ENCODE measurements at places on chromosomes 7 and 10. TPM values are rescaled to one million over a fixed set of nuclear protein-coding genes. Genes with fewer than 3 reads are reported as not detected.

The EVX1 gene
- 0.25 TPM for total RNA-seq

The MALSU1 gene
- total RNA-seq = 105 TPM

The NPSR1 gene
- total RNA-seq = not detected

The ATRNL1 gene
- 1.3 TPM for total RNA-seq

The CPA2 gene
- total RNA-seq = 1.5 TPM

The TNRC18 gene
- 101 TPM for total RNA-seq

The PTPN20 gene
- not detected for total RNA-seq

The SPDYE5 gene
- total RNA-seq = not detected

The GPR22 gene
- total RNA-seq = not detected

The SLC25A13 gene
- 19.3 TPM for total RNA-seq

The KNDC1 gene
- total RNA-seq = 3.6 TPM

The CYP2C19 gene
- total RNA-seq = not detected

DNA sequence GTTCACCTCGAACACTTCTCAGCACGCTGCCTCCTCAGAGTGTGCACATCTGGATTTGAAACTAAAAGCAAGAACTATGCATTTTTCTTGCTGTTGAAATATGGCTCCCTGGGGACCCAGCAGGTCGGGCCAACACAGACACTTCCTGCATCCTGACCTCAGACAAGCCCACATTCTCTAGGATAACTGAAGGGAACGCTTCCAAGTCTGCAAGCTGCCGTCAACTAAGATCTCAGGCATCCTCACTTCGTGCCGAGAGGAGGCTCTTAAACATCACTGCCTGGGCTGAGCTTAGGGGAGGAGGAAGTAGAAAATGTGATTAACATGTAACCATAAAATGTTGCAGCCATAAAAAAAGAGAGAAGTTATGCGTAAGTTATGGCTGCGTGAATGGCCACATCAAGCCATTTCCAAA, 65.5 kb downstream of the PYROXD2 start:
- no peak for DNase-seq

DNA sequence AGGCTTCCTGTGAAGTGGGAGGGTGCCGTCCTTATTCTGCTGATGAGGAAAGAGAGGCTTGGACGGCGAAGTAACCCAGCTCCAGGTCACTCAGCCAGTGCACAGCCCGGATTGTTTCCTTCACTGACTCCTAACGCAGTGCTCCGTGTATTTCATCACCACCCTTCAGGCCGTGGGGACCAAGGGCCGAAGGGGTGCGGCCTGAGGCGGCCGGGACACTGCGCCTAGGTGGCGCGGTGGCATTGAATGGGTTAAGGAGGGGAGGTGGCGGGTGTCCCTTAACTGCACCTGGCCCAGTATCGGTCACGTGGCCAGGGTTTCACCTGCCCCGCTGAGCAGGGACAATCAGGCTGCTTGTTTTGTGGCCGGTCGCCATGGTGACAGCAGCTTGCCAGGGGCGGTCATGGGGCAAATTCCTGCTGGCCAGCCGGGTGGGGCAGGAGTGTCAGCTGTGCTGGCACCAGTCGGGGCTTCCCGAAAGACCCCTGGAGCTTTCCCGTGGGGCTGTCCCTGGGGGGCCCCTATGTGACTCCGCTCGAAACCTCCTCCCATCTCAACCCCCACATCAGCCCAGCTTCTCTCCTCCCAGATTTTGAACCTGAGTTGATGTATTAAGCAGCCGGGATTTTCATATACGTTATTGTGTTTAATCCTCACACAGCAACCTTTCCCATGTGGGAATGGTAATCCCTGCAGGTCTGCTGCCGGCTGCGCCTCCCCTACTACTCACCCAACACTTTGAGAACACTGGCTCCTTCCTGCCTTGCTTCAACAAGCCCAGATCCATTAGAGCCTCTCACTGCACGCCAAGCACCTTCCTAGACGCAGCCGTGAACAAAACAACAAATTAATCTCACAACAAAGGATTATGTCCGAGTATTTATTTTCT, 4.4 kb upstream of the ABHD11 start:
- peak; percentile 96 for DNase-seq

DNA sequence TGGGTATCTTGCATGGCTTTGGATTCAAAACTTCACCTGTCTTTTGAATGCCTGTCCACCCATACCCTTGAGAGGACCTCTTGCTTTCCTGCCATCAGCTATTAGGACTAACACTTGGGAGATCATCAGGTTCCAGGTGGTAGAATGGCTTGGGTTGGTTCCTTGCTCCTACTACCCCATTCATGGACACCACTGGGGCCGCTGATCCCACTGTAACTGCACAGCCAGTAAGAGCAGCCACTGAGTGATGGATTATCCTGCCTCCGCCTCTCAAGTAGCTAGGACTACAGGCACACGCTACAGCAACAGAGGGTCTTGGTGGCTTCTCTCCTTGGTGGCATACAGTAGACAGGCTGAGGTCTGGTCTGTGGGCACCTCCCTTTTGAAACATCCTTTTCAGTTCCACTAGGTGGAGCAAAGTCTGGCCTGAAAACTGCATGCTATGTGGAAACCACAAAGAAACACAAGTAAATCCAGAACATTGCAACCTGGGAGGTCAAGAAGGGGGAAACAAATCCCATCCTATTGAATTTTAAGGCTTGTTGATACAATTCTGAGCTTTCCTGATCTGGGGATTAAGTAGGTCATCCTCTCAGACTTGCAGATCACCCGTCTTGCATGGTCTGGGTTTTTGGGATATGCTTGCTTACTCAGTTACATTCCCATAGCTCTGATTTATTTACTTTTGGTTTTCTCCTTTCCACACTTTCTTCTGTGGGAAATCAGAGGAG, 9.4 kb downstream of the WBP1L start:
- no peak for DNase-seq

GRCh38 chr10:63133821-63134557, 861 bp downstream of the NRBF2 start:
- no peak for DNase-seq

DNA sequence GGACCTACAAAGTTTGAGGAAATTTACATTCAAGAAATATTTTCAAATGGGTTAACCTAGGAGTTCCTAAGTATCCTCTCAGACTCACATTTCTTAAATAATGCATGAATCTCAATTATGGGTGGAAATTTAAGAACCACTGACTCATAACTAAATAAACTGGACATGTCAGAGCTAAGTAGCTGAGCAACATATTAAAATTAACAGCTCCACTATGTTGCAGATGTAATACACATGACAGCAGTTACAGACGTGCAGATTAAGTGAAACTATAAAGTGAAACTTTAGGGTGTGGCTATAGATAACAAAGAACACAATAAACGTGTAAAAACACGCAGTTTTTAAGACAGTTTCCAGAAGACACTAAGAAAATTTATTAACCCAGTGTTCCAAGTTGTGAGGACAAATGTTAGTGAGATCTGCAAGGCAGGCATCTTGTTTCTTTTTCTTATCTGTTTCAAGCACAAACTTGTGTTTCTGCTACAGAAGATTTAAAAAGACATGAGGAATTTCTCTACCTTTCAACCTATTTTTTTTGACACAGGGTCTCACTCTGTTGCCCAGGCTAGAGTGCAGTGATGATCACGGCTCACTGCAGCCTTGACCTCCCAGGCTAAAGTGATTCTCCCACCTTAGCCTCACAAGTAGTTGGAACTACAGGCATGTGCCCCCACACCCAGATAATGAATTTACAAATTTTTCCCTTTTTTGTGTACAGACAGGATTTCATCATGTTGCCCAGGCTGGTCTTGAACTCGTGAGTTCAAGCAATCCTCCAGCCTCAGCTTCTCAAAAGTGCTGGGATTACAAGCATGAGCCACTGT, 25.3 kb downstream of the DNMBP start:
- DNase-seq = no peak

GRCh38 chr7:156578978-156579430, 61.6 kb upstream of the RNF32 start:
- no peak for DNase-seq

GRCh38 chr7:55026086-55026790, 7.4 kb downstream of the EGFR start:
- DNase-seq = no peak

DNA sequence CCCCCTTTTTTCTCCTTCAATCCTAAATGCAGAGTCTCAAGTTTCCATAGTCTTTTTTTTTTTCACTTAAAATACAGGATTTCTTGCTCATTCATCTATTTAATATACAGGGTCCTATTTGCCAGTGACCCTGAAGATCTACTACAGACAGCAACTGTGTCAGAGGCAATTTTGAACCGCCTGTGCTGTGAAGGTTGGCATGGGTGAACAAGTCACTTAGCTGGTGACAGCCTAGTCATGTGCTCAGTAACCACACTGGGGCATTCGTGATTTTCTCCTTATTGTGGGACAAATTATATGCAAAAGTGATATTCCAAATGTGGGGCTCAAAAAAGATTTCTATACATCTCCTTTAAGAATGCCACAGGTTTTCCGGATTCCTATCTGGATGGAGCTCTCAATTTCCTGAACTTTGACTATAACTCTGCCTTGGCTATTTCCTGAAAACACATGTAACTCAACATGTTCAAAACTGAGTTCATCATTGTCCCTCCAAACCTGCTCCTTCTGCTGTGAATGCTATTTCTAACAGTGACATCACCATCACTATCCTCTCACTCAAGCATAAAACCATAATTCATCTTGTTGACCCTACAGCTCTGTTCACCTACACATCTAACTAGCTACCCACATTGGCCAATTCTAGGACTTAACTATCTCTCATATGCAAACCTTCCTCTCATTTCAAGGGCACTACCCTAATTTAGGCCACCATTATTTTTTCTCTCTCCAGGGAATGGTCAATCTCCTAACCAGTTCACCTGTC, 36.7 kb downstream of the CDK6 start:
- DNase-seq = no peak

GRCh38 chr7:158067219-158067930, 520.2 kb downstream of the PTPRN2 start:
- no peak for DNase-seq

DNA sequence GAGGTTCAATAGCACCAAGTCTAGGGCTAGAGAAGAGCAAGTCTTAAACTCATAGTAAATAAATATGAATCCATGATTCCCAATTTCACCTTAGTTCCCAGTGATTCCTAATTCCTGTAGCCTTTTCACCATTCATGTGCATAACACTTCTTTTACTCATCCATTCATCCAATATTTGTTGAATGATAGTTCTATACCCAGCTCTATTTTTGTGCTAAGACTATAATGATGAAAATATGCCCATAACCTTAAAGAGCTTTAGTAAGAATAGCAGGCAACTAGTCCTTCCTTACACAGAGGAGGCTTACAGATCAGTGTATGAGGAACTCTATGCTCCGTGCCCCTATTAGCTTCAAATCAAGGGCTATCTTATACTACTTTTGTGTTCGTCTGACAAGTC, 280.2 kb upstream of the CHRM2 start:
- no peak for DNase-seq

GRCh38 chr10:95628786-95629185, 27.7 kb downstream of the ALDH18A1 start:
- DNase-seq = no peak

GRCh38 chr7:33761449-33762080, 143.8 kb upstream of the BMPER start:
- no peak for DNase-seq

DNA sequence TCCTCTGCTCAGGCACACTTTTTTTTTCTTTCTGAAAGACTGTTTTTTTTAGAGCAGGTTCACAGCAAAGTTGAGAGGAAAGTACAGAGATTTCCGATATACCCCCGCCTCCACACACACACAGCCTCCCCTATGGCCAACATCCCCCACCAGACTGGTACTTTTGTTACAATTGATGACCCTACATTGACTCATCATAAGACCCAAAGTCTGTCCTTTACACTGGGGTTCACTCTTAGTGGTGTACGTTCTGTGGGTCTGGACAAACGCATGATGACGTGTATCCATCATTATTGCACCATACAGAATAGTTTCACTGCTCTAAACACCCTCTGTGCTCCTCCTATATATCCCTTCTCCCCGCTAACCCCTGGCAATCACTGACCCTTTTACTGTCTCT, 107.7 kb downstream of the RBM20 start:
- DNase-seq = no peak

DNA sequence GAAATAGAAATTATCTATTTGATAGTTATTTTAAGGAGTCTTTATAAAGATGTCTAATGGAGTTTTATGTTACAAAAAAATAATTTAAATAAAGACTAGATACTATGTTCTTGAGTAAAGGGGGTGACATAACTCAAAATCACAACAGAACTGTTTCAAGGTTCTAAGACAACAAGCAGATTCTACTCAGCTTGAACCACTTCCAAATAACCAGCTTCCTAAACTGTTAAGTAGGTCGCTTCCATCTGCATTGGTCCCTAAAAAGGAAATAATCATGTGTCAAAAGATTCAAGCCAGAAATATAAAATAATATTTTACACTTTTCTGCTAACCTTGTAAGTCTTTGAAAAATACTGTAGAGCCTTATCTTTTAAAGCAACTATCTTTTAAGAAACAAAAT, 14.1 kb downstream of the SEM1 start:
- no peak for DNase-seq

DNA sequence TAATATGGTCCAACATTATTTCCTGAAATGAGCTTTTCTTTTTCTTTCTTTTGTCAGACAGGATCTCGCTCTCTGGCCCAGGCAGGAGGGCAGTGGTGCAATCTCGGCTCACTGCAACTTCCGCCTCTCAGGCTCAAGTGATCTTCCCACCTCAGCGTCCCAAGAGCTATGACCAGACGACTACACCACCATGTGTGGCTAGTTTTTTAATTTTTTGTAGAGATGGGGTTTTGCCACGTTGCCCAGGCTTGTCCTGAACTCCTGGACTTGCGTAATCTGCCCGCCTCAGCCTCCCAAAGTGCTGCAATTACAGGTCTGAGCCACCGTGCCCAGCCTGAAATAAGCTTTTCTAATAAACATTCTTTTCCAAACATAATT, 48.6 kb downstream of the CUL2 start:
- peak; percentile 41 for DNase-seq

- no peak for DNase-seq
These were observed 32.9 kb upstream of the BPGM start for GRCh38 chr7:134613623-134614347.

GRCh38 chr7:137360087-137360679, 16.6 kb upstream of the PTN start:
- DNase-seq = no peak

GRCh38 chr10:79022565-79023230, 46.1 kb upstream of the ZMIZ1 start:
- peak; percentile 35 for DNase-seq

DNA sequence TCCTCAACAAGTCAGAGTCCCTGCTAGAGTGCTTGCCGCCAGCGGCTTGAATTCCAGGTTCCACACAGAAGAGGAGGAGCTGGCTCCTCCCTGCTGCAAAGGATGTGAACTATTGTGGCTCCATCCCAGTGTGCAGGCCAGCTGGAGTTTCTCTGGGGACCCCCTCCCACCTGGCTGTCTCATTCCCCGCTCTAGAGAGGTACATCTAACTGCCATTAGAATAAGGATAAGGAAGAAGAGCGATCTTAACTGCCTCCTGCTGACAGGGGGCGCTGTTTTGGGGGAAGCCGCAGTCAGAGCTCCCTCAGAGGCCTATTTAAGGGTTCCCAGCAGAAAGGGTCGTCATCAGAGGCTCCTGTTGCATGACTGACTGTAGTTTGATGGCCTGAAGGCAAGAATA, 40.8 kb upstream of the HECW1 start:
- DNase-seq = peak; percentile 12

GRCh38 chr7:30549931-30550493, 44.7 kb upstream of the GARS1 start:
- no peak for DNase-seq

GRCh38 chr10:615583-616152, 73.8 kb downstream of the DIP2C start:
- DNase-seq = no peak

All from HCT116 (cell line).